Fibroblast of pulmonary artery (primary cell): ENCODE measurements at places on chromosomes 7 and 10.
A peak's percentile ranks its signal among the peaks of the same experiment; 100 is the strongest.

DNA sequence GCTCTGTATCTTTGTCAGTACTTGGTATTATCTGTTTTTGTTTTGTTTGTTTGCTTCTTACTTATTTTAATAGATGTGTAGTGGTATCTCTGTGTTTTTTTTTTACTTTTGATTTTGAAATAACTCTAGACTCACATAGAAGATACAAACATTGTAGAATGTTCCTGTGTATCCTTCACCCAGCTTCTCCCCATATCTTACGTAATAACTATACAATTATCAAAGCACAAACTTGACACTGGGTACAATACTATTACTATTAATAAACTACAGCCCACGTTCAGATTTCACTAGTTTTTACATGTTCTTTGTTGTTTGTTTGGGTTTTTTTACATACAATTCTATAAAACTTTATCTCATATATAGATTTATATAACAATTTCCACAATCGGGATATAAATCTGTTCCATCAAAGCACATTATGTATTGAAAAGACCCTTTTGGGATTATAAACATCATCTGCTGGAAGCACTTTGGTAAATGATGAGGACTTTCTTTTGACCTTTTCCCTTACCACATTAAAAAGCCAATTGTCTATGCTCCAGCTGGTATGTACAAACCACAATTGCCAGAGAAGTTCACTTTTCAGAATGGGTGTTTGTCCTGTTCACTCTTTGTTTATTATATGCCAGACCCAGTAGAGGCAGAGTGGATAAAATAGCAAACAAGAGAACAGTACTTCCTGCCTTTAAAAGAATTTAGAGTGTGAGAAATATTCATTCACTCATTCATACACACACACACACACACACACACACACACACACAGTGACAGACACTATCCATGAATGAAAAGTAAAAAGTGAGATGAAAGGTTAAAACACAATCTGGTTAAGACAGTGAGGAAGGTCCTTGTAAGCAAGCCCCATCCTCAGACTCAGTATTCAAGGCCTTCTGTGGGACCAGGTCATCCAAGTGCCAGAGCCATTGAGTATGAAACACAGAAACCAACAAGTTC, 113.0 kb downstream of the SGMS1 start:
- no peak for DNase-seq

- DNase-seq = no peak
Measured at GRCh38 chr10:132706701-132707100, 79.2 kb downstream of the NKX6-2 start.

- DNase-seq = peak; percentile 49
Measured at GRCh38 chr10:97640868-97641811, 669 bp downstream of the PI4K2A start.

DNA sequence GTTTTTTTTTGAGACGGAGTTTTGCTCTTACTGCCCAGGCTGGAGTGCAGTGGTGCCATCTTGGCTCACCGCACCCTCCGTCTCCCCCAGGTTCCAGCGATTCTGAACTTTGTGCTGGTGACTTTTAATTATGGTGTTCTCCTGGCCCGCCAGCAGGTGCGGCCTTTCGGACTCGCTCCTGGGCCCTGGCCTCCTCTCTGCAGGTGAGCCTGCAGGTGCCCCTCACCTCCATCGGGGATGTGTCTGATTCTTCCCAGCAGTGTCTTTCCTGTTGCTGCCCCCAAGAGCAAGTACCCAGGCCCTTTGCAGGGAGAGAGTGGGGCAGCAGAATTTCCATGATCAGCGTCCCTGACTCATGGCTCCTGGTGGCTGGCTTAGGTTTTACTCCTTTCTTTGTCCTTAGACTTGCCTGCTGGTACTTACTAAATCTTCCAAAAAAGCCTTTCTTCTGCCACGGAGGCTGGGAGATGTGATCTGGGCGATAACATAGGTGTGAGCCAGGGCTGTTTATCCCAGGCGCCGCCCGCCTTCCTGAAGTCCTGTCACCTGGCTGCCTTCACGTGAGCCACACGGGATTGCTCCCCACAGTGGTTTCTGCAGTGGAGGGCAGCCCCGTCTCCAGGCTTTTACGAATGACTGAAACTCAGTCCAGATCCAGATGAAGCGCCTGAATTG, 10.7 kb downstream of the WIPI2 start:
- no peak for DNase-seq

- DNase-seq = peak; percentile 86
Measured at GRCh38 chr10:91006001-91006751, 85.3 kb upstream of the ANKRD1 start.

- DNase-seq = no peak
Measured at GRCh38 chr10:78474743-78475142, 441.1 kb downstream of the RPS24 start.

DNA sequence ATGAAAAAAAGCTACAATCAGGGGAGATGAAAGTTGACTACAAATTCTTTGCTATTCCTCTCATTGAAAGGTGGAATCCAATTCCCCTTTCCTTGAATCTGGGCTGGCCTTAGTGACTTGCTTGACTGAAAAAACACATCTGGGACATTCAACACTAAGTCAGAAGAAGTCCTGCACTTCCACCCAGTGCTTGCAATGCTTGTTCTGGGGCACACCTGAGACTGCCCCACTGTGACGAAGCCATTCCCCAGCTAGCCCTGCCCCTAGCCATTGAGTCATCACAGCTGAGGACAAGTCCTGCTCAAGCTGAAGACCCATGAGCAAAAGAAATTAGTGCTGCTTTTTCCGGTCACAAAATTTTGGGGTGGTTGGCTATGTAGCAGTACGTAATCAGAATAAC, 19.2 kb upstream of the GRID1 start:
- no peak for DNase-seq

GRCh38 chr7:14714161-14714728, 188.3 kb downstream of the DGKB start:
- no peak for DNase-seq

GRCh38 chr7:33815336-33815735, 90.0 kb upstream of the BMPER start:
- no peak for DNase-seq

GRCh38 chr10:23452033-23452655, 13.3 kb downstream of the OTUD1 start:
- no peak for DNase-seq

DNA sequence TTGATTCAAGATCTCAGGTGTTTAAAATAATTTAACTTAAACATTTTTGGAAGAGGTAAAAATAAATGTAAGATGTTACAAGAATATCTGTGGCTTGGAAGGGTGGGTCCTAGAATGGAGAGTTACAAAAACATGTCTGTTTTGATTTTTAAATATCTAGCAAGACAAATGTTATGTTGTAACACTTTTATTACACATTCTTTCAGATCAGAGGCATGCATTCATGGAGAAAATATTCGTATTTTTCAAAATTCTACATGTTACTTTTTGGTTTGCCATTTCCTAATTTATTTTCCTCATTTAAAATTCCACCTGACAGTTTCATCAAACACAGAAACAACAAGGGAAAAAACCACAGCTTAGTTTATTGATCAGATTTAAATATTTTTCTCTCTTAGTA, 10.0 kb downstream of the WBP1L start:
- DNase-seq = no peak

GRCh38 chr10:48759113-48759901, 74.6 kb downstream of the WDFY4 start:
- DNase-seq = no peak

DNA sequence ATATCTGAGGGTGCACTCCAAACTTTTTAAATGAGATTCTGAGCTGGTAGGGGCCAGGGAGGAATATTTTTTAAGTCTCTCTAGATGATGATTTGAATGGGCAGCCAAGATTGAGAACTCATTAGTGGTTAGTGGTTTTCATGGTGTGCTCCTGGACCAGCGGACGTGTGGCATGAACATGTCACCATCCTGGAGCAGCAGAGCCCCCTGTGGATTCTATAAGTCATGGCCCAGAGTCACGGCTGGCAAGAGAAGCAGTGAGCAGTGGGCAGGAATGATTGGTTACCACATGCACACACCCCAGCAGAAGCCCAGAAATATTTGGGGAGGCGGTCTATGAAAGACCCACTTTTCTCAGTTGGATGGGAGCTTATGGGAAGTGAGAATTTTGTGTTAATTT, 21.2 kb upstream of the UCN3 start:
- peak; percentile 16 for DNase-seq

GRCh38 chr10:122234416-122234815, 36.7 kb upstream of the BTBD16 start:
- no peak for DNase-seq

- no peak for DNase-seq
Measured at GRCh38 chr10:15805395-15806058, 54.8 kb downstream of the MINDY3 start.

GRCh38 chr10:11086177-11086840, 68.6 kb downstream of the CELF2 start:
- no peak for DNase-seq

- DNase-seq = peak; percentile 42
Measured at GRCh38 chr7:20399521-20399920, 68.8 kb downstream of the ITGB8 start.

- DNase-seq = no peak
Measured at GRCh38 chr7:93060865-93061264, 56.9 kb downstream of the SAMD9 start.

DNA sequence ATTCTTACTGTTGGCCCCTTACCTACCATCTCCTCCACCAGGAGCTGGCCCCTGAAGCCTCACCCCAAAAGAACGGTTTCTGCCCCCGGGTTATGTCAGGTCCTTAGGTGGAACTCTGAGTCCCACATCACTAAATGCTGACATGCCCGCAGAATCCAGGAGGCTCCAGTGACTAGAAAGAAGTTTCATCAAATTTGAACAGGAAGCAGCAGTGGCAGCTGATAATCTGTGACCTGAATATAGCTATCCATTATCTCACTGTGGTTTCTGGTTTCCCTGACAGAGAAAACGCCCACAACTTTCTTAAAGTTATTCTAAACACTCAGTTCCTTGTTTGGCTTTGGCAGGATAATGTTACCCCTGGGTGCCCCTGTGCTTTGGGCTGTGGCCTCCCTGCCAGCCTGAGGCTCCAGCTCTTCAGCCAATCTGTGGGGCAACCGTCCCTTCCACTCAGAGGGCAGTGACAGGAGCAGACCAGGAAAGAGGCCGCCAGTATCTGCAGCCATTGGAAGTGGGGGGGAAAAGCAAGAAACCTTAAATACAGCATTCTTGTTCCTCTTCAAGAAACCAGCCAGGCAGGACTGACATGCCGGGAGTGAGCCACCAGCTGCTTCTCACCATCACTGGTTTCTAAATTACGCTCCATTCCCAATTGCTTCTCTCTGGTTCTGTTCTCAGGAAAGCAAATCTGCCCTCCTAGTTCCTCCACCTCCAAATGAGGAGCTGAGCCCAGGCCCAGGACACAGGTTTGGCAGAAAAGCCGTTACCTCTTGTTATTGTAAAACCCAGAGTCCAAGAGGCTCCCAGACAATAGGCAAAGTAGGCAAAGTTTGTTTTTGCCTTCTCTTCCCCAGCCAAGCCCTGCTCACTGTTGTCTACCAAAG, 41.2 kb upstream of the VCL start:
- peak; percentile 36 for DNase-seq

GRCh38 chr7:70587739-70588138, 544.2 kb upstream of the GALNT17 start:
- DNase-seq = no peak

- DNase-seq = no peak
Measured at GRCh38 chr7:42414028-42414427, 177.0 kb upstream of the GLI3 start.

DNA sequence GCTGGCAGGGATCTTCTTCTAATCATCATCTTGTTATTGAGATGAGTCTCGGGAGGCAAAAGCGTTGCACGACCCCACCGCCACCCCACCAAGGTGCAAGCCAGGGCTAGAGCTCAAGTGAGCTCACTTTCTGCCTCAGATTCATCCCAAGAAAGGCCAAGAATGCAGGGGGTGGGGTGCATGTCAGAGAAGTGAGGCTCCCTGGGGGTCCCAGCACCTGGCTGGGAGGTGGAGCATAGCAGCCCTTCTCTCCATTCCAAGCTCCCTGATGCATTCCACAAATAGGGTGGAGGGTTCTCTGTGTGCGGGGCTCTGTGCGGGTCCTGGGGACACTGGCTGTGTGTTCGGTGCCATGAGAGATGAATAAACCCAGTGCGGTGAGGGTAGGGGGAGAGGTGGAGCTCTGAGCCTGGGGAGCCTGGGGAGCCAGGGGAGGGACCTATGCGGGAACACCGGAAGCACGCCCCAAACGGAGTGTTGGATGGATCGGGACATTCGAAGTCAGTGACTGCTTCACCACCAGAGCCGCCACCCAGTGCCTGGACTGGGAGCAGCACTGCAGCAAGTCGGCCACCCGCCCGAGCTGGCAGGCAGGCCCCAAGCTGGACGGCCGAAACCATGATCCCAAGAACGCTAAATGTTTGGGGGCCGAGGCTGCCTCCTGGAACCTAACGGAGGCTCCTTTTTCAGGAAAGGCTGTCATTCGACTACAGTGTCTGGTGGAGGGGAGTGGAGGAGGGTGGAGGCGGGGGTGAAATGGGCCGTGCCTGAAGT, 17.9 kb upstream of the HMX3 start:
- no peak for DNase-seq

DNA sequence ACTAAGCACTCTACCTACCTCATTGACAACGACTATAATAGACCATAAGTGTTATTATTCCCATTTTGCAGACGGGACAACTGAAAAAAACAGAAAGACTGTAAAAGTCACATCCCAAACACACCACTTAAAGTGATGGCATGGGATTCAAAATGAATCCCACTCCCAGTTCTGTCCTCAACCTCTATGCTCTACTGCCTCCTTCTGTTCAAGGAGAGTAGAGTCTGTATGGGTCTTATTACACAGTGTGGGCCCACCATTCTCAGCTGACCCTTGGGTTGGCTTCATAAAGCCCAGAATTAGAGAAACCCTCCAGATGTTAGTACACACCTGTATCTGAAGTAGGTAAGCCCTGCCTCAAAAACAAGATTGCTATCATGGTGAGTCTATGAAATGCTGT, 102.2 kb downstream of the GRM8 start:
- no peak for DNase-seq

GRCh38 chr7:19381321-19381720, 236.1 kb upstream of the FERD3L start:
- DNase-seq = no peak

DNA sequence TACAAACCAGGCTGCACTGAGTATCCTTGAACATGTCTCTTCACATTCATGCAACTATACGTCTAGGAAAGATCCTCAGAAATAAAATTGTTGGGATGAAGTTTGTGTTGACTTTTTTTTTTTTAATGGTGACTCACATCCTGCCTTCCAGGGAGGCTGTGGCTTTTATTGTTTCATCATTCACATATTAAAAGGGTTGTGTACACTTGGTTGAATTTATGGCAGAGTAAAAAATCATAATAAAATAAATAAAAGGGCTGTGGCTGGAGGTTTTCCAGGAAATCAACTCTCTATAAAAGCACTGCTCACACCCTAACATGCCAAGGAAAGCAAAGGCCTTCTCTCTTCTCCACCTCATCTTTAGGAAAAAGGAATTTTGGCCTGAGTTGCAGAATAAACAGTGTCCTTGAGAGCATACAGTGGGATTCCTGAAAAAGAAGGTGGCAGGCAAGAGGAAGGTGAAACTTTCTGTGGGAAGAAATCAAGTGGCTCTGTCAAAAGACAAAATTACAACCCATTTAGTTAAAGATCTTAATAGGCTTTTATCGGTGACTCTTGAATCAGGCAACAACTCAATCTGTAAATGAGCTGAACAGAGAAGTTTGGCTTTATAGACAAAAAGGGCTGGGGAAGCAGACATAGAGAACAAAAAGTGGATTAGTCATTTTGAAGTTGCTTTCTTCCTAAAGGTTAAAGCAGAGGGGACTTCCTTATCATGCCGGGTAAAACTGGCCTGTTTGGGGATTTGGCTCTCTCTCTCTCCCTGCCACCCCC, 41.6 kb upstream of the FHIP2A start:
- DNase-seq = peak; percentile 84

GRCh38 chr10:124728071-124728829, 15.9 kb downstream of the FAM53B start:
- peak; percentile 85 for DNase-seq
